ENCODE measurements at places on chromosomes 13 and 19.
A peak's percentile ranks its signal among the peaks of the same experiment; 100 is the strongest.

DNA sequence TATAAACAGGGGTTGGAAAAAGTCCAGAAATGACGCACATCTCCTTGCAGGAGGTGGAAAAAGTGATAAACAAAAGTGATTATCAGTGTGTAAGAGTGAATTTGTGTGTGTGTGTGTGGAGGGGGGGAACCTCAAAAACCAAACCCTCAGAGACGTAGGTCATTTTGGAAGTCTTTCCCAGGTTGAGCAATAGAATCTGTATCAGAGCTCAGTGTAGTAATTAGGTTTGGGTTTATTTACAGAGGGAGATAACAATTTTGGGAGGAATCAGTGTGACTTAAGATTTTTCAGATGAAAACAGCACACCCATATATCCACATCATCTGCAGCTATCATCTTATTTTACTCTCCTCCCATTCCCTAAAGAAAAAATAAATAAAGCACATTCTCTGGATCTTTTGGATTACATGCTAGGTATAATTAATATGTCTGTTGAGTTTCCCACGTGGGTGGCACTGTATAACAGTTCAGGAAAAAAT lies 406.4 kb downstream of the FGF9 start:
- DNase-seq: no peak

- DNase-seq: no peak
Measured at GRCh38 chr13:37700887-37701286, 102.3 kb upstream of the POSTN start.

GRCh38 chr13:108742701-108743451 lies 113.5 kb downstream of the MYO16 start:
- DNase-seq: no peak

- DNase-seq: peak; percentile 65
Measured at GRCh38 chr19:45455707-45456499, 11.9 kb upstream of the FOSB start.

GRCh38 chr13:41403983-41404382 lies 53.4 kb upstream of the RGCC start:
- DNase-seq: no peak

Data from bone marrow (tissue), 2 donors.